ENCODE measurements at places on chromosomes 1 and 21. TPM values are rescaled to one million over a fixed set of nuclear protein-coding genes. Genes with fewer than 3 reads are reported as not detected.

GRCh38 chr21:20999659-21000058 is 1.4 kb downstream of the NCAM2 start:
- H3K4me3 ChIP-seq, result no peak overlapping the region
- H3K27me3 ChIP-seq, result peaks cover 49% of the 10 kb centered on the region
- peak; percentile 8 for DNase-seq
- H3K27ac ChIP-seq, result no peak overlapping the region

- H3K27me3 ChIP-seq, result peaks cover 11% of the 10 kb centered on the region
- peak overlapping the region; percentile 88 for H3K4me3 ChIP-seq
- H3K4me1 ChIP-seq, result peaks cover 40% of the 10 kb centered on the region
- H3K36me3 ChIP-seq, result peaks cover 7% of the 10 kb centered on the region
- DNase-seq, result peak; percentile 81
- peak overlapping the region; percentile 97 for H3K27ac ChIP-seq
Observed at GRCh38 chr1:167714439-167715156, 7.2 kb upstream of the MPZL1 start.

- no peak overlapping the region for H3K27ac ChIP-seq
- no peaks in the 10 kb centered on the region for H3K36me3 ChIP-seq
- no peak for DNase-seq
- H3K4me1 ChIP-seq, result peaks cover 10% of the 10 kb centered on the region
- H3K4me3 ChIP-seq, result no peak overlapping the region
Observed at GRCh38 chr1:15035236-15035635, 118.3 kb upstream of the TMEM51 start.

DNA sequence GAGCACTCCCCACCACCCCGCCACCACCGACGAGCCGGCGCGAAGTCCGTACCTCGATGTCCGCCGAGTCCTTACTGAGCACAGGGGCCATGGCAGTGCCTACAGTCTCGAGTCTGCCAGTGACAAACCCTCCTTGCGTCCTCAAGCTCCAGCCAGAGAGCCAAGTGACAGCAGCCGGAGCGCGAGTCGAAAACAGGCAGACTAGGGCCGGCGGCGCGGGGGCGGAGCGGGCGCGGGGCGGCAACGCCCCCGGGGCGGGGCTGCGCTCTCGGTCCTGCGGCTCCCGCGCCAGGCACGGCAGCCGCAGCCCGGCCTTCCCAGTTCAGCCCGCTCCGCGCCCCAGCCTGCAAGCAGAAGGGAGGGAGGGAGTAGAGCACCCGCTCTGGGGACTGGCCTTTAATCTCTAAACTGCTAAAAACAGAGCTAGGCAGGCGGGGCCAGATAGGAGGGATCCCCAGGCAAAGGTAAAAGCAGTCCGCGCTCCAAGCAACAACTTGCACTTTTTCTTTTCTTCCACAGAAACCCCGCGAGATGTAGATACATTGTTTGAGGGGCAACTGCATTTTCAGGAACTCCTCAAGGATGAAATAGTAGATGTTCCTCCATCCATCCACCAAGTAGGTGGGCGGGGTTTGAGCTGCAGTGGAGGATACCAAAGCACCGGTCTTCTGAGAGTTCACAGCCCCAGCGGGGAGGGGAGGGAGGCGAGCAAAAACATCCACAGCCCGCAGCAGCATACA is at the start of gene DPYD:
Gene DPYD (minus strand): TSS at position 203 of the 740 bp plus-strand sequence. CDS start 112 bp downstream, at position 91.
- peaks cover 41% of the 10 kb centered on the region for H3K4me1 ChIP-seq
- peak within 1 kb of the TSS; percentile 94 for H3K27ac ChIP-seq
- peaks cover 7% of the 10 kb centered on the region for H3K36me3 ChIP-seq
- peak within 1 kb of the TSS; percentile 90 for H3K4me3 ChIP-seq

- no peak overlapping the region for H3K4me3 ChIP-seq
- no peak for DNase-seq
- H3K4me1 ChIP-seq, result peaks cover 15% of the 10 kb centered on the region
Observed at GRCh38 chr1:52542085-52542688, 10.7 kb downstream of the TUT4 start.

DNA sequence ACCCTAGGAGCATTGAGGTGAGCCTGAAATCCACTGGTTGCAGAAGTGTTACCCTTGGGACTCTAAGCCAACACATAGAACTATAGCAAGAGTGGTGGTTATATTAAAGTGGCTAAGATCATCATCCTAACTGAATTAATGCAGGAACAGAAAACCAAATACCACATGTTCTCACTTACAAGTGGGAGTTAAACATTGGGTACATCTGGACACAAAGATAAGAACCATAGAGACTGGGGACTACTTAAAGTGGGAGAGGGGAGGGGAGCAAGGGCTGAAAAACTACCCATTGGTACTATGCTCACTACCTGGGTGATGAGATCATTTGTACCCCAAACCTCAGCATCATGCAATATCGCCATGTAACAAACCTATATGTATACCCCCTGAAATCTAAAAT is 100.0 kb downstream of the SLC25A24 start:
- peaks cover 13% of the 10 kb centered on the region for H3K4me1 ChIP-seq
- no peak overlapping the region for H3K4me3 ChIP-seq
- H3K27me3 ChIP-seq, result no peaks in the 10 kb centered on the region
- H3K27ac ChIP-seq, result no peak overlapping the region
- no peak for DNase-seq
- no peaks in the 10 kb centered on the region for H3K36me3 ChIP-seq

The ANKRD35 gene
- total RNA-seq, result 0.64 TPM

The IFNGR2 gene
- 5.7 TPM for total RNA-seq

The S100A9 gene
- not detected for total RNA-seq

The PLCH2 gene
- 1.4 TPM for total RNA-seq

The CACNA1S gene
- total RNA-seq, result not detected

The STUM gene
- total RNA-seq, result not detected

Measured in activated naive CD8-positive, alpha-beta T cell treated with anti-CD3 and anti-CD28 coated beads for 36 hours (primary cell).